Activated T-helper 1 cell treated with anti-CD3 and anti-CD28 coated beads, Interleukin-12 subunit alpha, Interleukin-12 subunit beta, Interleukin-2, Interleukin-4 antibody, amounts not matched to agents 30 ng/mL and 10 ng/mL and 1 ng/mL, durations not matched to agents 14 hours and 24 hours and 36 hours (primary cell): ENCODE measurements at places on chromosomes 11 and 22.

GRCh38 chr11:25593221-25593620 is 738.7 kb upstream of the ANO3 start:
- DNase-seq: no peak
- H3K4me1 ChIP-seq: no peaks in the 10 kb centered on the region
- no peaks in the 10 kb centered on the region for H3K27me3 ChIP-seq
- H3K4me3 ChIP-seq: no peak overlapping the region
- H3K27ac ChIP-seq: no peak overlapping the region
- H3K36me3 ChIP-seq: no peaks in the 10 kb centered on the region

DNA sequence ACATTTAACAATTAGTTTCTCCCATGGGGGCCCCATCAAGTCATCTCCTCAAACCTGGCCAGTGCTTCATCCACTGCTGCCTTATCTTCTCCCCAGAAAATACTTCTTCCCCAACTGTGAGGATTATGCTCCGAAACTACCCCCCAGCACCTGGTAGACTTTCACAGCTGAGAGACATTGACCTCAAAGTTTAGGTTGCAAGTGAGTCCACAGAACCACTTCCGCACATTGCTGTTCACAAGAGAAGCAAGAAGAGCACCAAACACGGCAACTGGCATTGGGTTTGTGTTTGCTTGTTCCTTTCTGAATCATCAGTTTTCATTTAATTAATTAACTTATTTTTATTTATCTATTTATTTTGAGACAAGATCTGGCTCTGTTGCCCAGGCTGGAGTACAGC is 6.1 kb downstream of the MCHR1 start:
- peak overlapping the region; percentile 82 for H3K4me3 ChIP-seq
- peaks cover 2% of the 10 kb centered on the region for H3K27me3 ChIP-seq
- H3K4me1 ChIP-seq: peaks cover 34% of the 10 kb centered on the region
- no peaks in the 10 kb centered on the region for H3K36me3 ChIP-seq
- DNase-seq: no peak

DNA sequence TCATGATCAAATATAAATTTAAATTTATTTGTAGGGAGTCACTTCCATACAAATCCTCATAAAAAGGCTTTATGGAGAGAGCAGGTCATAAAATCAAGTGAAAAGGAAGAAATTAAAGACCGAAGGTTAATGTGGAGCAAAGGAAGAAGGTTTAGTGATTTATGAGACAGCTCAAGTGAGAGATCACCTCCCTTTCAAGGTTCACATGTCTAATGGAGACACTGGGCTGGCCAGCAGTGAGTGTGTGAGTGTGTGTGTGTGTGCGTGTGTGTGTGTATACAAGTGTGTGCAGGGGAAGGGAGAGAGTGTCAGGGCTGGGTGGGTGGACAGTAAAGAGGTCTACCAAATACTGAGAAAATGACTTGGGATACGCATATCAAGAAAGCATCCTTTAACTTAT is 251.2 kb downstream of the FAT3 start:
- H3K27ac ChIP-seq: no peak overlapping the region
- no peak for DNase-seq
- H3K27me3 ChIP-seq: no peaks in the 10 kb centered on the region
- H3K36me3 ChIP-seq: no peaks in the 10 kb centered on the region
- H3K4me1 ChIP-seq: no peaks in the 10 kb centered on the region
- H3K4me3 ChIP-seq: no peak overlapping the region

- DNase-seq: no peak
- H3K36me3 ChIP-seq: no peaks in the 10 kb centered on the region
- peaks cover 11% of the 10 kb centered on the region for H3K27me3 ChIP-seq
- H3K4me3 ChIP-seq: no peak overlapping the region
- no peak overlapping the region for H3K27ac ChIP-seq
Observed at GRCh38 chr11:122204206-122204605, 88.2 kb upstream of the BLID start.

GRCh38 chr11:94910270-94910669 is 63.1 kb downstream of the CWC15 start:
- H3K27ac ChIP-seq: no peak overlapping the region
- no peak for DNase-seq
- no peak overlapping the region for H3K4me3 ChIP-seq
- no peaks in the 10 kb centered on the region for H3K36me3 ChIP-seq
- H3K27me3 ChIP-seq: no peaks in the 10 kb centered on the region
- no peaks in the 10 kb centered on the region for H3K4me1 ChIP-seq

- H3K27ac ChIP-seq: no peak overlapping the region
- DNase-seq: no peak
- H3K4me3 ChIP-seq: no peak overlapping the region
- peaks cover 3% of the 10 kb centered on the region for H3K27me3 ChIP-seq
- no peaks in the 10 kb centered on the region for H3K4me1 ChIP-seq
Observed at GRCh38 chr22:27601195-27601594, 200.4 kb downstream of the MN1 start.

DNA sequence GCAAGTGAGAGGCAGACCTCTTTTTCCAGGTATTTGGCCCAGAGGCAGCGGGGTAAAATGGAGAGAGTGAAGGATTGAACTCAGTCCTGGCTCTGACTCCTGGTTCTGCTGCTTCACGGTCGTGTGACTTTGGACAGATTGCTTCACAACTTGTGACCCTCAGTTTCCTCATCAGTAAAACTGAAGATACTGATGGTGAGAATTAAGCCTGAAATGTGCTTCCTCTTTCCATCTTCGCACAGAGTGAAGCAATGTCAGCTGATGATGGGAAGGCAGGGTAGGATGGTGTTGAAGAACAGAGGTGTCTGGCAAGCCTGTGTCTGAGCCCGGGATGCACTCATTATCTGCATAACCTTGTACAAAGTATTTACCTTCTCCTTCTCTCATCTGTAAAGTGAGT is 59.0 kb downstream of the UBASH3B start:
- H3K27me3 ChIP-seq: peaks cover 10% of the 10 kb centered on the region
- peaks cover 14% of the 10 kb centered on the region for H3K4me1 ChIP-seq
- H3K36me3 ChIP-seq: no peaks in the 10 kb centered on the region

DNA sequence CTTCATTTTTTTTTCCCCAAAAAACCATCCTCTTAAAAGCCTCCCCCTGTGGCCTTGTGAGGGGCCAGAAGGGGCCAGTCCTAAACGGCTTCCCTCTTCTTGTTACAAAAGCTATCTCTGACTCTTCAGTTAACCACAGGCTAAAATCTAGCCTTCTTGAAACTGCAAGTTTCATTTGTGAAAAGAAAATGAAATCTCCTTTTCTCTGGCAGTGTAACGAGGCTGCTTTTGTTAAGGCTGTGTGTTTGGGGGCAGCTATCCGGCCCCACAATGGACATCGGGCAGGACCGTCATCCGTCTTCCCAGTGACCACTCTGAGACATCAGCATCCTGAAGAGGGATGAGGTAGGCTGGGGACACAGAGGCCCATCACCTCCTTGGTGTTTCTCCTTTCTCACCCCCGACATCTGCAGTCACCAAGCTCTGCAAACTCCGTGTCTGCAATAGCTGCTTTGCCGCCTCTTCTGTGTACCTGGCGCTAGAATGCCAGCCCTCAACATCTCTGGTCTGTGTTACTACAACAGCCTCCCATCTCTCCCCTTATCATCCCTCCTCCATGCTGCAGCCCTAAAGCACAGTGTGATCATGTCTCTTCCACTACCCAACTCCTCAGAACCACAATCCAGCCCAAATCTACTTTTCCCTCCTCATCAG is 94.0 kb downstream of the RCN1 start:
- H3K27me3 ChIP-seq: peaks cover 5% of the 10 kb centered on the region
- no peaks in the 10 kb centered on the region for H3K36me3 ChIP-seq
- no peak for DNase-seq
- H3K27ac ChIP-seq: peak overlapping the region; percentile 41
- no peak overlapping the region for H3K4me3 ChIP-seq

GRCh38 chr11:17531071-17531600 is 13.1 kb downstream of the USH1C start:
- DNase-seq: no peak
- peaks cover 7% of the 10 kb centered on the region for H3K27me3 ChIP-seq
- H3K36me3 ChIP-seq: no peaks in the 10 kb centered on the region
- H3K4me3 ChIP-seq: no peak overlapping the region

GRCh38 chr22:27273436-27273835 is 528.1 kb downstream of the MN1 start:
- H3K27ac ChIP-seq: no peak overlapping the region
- peaks cover 2% of the 10 kb centered on the region for H3K27me3 ChIP-seq
- H3K36me3 ChIP-seq: no peaks in the 10 kb centered on the region
- no peak for DNase-seq
- H3K4me3 ChIP-seq: no peak overlapping the region

- H3K4me3 ChIP-seq: no peak overlapping the region
- H3K36me3 ChIP-seq: no peaks in the 10 kb centered on the region
- no peak overlapping the region for H3K27ac ChIP-seq
- no peak for DNase-seq
- no peaks in the 10 kb centered on the region for H3K27me3 ChIP-seq
- H3K4me1 ChIP-seq: no peaks in the 10 kb centered on the region
Observed at GRCh38 chr11:105582497-105582896, 27.4 kb upstream of the GRIA4 start.

DNA sequence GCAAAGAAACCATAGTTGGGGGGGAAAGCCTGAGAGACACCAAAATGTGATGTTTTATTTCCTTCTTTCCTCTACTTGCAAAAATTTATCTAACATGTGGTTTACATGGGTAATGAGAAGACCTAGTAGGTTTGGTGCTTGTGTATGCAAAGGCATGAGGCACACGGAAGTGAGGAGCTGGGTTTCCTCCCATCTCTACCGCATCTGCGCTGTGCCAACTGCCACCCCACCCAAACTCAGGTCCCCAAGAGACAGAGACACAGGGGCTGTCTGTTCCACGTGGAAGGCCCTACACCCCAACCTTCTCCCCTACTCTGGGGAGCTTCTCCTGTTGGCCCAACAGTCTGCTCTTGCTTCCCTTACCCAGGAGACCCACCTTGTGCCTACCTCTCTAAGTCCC is 4.8 kb downstream of the RTL6 start:
- no peaks in the 10 kb centered on the region for H3K27me3 ChIP-seq
- no peak for DNase-seq
- peaks cover 4% of the 10 kb centered on the region for H3K36me3 ChIP-seq
- peaks cover 21% of the 10 kb centered on the region for H3K4me1 ChIP-seq
- no peak overlapping the region for H3K27ac ChIP-seq
- H3K4me3 ChIP-seq: no peak overlapping the region

GRCh38 chr11:118274186-118274585 is 10.1 kb upstream of the MPZL2 start:
- peaks cover 34% of the 10 kb centered on the region for H3K4me1 ChIP-seq
- no peaks in the 10 kb centered on the region for H3K27me3 ChIP-seq
- no peak for DNase-seq

- DNase-seq: no peak
- H3K27me3 ChIP-seq: peaks cover 56% of the 10 kb centered on the region
- no peak overlapping the region for H3K4me3 ChIP-seq
Observed at GRCh38 chr22:28920757-28921584, 37.6 kb downstream of the ZNRF3 start.

- no peaks in the 10 kb centered on the region for H3K4me1 ChIP-seq
- no peak overlapping the region for H3K4me3 ChIP-seq
- no peaks in the 10 kb centered on the region for H3K36me3 ChIP-seq
- DNase-seq: no peak
Observed at GRCh38 chr11:57217053-57217452, 20.0 kb downstream of the APLNR start.

DNA sequence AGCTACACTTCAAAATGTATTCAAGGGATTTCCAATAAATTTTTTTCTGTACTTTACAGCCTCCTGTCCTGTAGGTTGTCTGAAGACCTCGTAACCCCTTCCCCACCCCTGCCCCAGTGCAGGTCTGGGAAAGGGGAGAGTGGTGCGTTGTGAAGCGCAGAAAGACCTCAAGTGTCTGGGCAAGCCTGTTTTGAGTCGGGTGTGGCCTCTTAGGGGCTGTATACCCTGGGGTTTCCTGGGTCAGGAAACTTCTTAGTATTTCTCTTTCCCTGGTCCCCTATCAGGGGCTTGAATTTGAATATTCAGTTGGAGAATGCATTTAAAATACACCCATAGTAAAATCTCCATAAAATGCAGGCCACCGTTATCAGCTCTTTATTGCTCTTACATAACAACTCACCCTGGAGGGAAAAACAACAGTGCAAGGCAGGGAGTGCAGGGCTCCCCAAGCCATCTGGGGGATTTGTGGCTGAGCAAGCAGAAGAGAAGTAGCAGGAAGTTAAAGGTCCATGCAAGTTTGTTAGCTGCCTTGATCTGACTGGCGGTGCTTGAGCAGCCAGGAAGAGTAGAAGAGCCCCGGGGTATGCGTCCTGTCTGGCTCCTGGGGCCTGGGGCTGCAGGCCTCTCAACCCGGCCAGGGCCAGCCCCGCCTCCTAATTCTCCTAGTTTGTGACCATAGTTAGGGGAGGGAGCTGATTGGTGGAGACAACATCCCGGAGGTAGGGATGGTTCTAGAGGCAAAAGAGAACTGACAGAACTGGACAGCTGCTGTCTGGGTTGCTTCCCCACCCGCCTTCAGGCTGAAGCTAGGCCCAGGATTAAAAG is 25.7 kb downstream of the ARHGAP1 start:
- no peaks in the 10 kb centered on the region for H3K27me3 ChIP-seq
- H3K36me3 ChIP-seq: peaks cover 41% of the 10 kb centered on the region
- H3K4me3 ChIP-seq: no peak overlapping the region
- H3K27ac ChIP-seq: peak overlapping the region; percentile 49

DNA sequence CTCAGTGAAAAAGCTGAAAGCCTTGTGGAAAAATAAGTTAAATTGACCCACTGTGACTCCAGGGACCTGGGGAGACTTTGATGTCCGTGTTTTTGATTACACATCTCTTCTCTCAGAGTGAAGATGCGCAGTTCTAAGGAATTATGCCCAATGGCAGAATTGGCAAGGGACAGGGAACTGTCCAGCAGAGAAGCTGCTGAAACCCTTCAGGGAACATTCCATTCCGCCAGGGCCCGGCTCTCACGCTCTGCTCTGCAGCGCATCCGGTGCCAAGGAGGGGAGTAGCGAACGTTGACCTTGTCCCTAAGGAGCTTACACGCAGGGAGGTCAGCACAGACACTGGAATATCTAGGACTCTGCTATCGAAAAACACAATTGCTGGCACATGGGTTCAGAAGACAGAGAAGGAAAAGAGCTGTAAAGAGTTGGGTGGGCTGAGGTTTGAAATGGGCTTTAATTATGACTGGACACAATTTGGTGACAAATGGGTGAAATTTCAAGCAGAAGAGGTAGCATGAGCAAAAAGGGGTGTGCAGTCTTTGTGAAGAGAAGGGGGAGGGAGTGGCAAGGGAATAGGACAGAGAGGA is 64.5 kb upstream of the B3GAT1 start:
- no peak overlapping the region for H3K27ac ChIP-seq
- H3K27me3 ChIP-seq: peaks cover 14% of the 10 kb centered on the region
- no peak for DNase-seq
- no peaks in the 10 kb centered on the region for H3K36me3 ChIP-seq
- H3K4me3 ChIP-seq: no peak overlapping the region

GRCh38 chr22:31520051-31520450 is 23.7 kb downstream of the SFI1 start:
- peak overlapping the region; percentile 74 for H3K27ac ChIP-seq
- peaks cover 51% of the 10 kb centered on the region for H3K36me3 ChIP-seq
- H3K4me3 ChIP-seq: no peak overlapping the region
- no peak for DNase-seq
- H3K27me3 ChIP-seq: no peaks in the 10 kb centered on the region
- H3K4me1 ChIP-seq: peaks cover 58% of the 10 kb centered on the region
